ENCODE measurements at places on chromosomes 12 and 14.

- DNase-seq = no peak
Observed at GRCh38 chr12:33116284-33116683, 219.7 kb upstream of the PKP2 start.

- DNase-seq = no peak
Observed at GRCh38 chr12:102426599-102427542, 53.5 kb downstream of the IGF1 start.

GRCh38 chr12:32754111-32754510, 1.6 kb downstream of the YARS2 start:
- DNase-seq = no peak

GRCh38 chr12:13135371-13136178, 32.1 kb upstream of the GSG1 start:
- DNase-seq = no peak

DNA sequence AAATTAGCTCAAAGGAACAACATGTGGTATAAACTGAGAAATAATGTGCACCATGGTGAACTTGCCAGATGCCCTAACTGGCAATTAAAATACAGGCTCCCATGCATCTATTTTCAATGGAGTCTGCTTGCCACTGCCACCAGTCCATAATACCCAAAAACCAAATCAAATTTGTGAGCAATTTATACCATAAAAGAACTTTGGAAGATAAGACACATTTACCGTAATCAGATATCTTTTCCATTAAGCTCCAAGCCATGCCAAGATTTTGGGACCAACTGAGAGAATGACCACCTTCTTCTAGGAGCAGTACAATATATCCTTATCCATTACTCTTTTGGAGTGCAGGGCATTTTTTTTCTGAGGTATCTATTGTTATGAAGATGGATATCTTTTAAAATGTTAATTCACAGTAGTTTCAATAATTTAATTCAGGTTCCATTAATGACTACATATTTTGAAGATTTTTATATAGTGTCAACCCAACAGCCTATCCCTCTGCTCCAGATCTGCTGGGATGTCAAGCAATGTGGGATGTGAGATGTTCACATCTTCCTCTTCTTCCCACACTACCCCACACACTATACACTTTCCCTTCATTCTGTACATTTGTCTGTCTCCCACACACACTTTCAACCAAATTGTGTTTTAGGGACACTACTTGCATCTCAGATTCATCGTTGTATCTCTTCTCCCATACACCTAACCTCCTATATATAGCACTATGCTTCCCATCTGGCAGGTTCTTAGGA, 53.3 kb downstream of the KIF21A start:
- no peak for DNase-seq

DNA sequence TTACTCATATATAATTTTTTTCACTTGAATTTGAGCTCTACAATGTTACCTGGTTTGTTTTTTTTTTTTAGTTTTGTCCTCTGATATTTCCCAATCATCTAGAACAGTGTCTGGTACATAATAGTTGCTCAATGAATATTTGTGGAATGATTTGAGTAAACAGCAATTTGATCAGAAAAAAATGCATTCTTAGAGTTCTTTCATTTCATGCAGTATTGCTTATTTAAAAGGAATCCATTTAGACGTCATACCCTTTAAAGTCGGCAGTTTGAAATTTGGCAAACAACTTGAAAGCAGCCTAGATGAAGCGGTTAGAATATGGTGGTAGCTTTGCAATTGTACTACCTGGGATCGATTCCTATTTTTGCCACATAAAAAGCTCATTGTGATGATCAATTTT, 140.0 kb downstream of the PDE3A start:
- no peak for DNase-seq

- peak; percentile 9 for DNase-seq
Observed at GRCh38 chr12:27780612-27781408, 774 bp upstream of the MANSC4 start.

- DNase-seq = no peak
Observed at GRCh38 chr14:38211255-38211735, 3.6 kb downstream of the SSTR1 start.

- no peak for DNase-seq
Observed at GRCh38 chr14:39956372-39956771, 524.1 kb upstream of the FBXO33 start.

GRCh38 chr12:46546634-46547273, 174.2 kb upstream of the SLC38A2 start:
- no peak for DNase-seq

DNA sequence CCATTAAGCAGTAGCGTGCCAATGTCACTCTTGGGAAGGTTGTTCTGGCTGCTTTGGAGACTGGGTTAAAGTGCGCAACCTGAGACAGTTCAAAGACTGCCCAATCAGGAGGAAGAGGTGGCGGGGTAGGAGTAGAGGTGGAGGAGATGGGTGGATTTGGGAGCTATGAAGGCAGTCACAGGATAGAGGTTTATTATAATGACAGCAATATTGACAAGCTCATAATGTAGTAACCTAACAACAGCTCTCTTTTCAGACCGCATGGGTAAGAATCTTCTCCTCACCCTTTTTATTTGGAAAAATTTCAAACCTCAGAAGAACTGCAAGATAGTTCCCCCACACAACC, 5.3 kb upstream of the PSMD9 start:
- no peak for DNase-seq

- peak; percentile 64 for DNase-seq
Observed at GRCh38 chr14:100285021-100285912, 21.0 kb downstream of the SLC25A29 start.

DNA sequence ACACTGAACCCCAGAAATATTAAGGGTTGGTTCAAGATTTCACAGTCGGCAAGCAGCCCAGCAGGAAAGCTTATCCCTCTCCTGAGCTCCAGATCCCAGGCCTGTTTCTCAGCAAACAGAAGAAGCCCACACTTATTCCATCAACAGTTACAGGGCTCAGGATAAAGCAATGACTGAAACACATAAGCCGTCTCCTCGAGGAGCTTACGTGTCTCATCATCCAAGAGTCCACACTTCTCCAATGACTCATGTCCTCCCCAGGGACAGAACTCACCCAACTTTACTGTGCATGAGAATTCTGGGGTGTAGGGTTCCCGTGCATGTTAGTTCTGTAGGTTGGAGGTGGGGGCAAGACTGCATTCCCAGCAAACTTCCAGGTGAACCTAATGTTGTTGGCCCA, 31.2 kb downstream of the GSC start:
- no peak for DNase-seq

- no peak for DNase-seq
Observed at GRCh38 chr14:104931771-104932675, 7.3 kb downstream of the PLD4 start.

DNA sequence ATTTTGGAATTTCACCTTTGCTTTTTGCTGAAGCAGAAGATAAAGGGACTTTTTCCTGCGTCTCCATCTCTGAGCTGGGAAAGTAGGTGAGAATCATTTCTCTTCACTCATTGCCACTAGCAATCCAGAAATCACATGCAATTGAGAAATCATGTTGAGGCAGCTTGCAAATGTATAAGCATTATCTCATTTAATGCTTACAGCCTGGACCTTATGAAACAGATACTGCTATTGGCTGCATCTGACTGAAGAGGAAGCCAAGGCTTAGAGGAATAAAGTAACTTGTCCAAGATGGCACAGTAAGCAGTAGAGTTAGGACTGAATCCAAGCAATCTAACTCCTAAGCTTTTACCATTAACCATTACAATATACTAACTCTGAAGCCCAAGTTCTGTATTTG, 122.4 kb downstream of the FIGNL2 start:
- no peak for DNase-seq

DNA sequence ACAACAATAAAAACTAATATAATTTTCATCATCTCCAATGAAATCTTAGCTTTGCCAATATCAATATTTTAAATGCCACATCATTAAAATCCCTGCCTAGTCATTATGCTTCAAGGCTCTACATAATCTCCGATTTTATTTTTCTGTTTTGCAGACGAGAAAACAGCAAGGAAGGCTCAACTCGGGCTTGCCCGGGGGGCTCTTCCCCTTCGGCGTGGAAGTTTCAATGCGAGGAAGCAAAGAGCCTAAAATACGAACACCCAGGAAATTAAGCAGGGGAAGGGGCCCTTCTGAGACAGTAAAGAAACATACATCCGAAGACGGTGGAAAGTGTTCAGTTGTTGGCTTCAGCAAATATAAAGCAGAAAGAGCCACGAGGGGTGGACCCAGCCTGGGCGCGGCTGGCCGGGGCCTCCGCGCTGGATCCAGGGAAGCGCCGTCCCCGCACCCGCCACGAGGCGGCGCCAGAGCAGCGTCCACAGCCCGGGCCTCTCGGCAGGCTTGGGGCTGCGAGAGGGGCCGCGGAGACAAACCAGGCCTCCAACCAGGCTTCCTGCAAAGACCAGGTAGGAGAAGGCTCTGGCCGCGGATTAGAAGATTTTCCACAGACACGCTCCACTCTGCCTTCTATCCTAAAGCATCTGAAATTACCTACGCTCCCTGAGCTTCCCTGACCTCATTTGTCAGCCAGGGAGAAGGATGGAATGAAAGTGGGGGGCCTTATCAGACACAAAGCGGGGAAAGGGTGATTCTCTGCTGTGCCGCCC, 77.2 kb downstream of the SERPINA3 start:
- DNase-seq = no peak

DNA sequence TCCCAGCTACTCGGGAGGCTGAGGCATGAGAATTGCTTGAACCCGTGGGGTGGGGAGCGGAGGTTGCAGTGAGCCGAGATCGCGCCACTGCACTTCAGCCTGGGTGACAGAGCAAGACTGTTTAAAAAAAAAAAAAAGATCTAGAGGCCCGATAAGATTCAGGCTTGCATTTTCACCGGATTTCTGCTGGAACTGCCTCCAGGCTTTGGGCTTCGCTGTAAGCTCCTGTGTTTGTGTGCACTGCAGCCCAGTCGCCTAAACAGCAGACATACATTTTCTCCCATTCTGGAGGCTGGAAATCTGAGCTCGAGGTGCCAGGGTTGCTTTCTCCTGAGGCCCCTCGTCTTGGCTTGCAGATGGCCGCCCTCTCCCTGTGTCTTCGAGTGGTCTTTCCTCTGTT, 12.2 kb downstream of the BRI3BP start:
- no peak for DNase-seq

DNA sequence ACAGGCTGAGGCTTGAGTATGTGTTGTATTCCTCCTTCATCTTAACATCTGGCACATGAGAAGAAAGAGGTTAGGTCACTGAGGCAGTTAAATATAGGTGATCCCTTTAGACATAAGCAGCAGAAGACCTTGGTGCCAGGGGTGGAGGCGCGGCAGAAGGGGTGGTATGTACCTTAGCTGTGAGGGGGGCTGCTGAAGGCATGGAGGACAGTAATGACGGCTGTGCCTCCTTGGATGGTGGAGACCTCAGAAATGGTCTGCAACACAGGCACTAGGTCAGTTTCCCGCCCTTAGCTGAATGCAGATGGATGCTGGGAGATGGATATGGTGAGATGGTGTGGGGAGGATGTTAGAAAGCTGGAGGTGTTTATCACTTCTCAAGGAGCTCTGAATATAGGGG, 1.5 kb upstream of the PNMA1 start:
- no peak for DNase-seq

DNA sequence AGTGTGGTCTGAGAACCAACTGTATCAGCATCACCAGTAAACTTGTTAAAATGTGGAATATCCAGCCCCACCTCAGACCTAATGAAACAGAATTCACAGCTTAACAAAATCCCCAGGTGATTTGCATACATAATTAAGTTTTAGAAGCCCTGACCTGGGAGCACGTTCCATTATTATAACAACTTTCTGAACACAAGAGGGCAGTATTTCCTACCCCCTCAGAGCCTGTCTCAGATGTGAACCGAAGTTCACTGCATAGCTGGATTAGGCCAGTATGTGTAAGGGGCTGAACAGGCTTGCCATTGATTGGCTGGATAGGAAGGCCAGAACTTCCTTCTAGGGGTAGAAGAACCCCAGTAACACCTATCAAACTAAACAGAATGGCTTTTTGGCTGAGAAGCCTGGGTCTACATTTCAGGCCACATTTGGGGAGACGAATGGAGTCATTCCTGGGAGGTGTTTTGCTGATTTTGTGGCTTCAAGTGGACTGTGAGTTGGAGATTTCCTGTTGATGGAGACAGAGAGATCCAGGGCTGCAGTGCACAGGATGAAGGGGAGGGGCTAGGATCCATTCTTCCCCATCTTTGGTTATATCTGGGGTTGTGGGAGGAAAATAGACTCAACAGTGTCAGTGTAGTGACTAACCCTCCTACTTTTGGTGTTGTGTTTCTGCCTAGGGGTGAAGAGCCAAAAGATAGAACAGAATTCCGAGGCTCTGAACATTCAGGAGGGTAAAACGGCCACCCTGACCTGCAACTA, 94.7 kb upstream of the OR4E1 start:
- DNase-seq = peak; percentile 40

DNA sequence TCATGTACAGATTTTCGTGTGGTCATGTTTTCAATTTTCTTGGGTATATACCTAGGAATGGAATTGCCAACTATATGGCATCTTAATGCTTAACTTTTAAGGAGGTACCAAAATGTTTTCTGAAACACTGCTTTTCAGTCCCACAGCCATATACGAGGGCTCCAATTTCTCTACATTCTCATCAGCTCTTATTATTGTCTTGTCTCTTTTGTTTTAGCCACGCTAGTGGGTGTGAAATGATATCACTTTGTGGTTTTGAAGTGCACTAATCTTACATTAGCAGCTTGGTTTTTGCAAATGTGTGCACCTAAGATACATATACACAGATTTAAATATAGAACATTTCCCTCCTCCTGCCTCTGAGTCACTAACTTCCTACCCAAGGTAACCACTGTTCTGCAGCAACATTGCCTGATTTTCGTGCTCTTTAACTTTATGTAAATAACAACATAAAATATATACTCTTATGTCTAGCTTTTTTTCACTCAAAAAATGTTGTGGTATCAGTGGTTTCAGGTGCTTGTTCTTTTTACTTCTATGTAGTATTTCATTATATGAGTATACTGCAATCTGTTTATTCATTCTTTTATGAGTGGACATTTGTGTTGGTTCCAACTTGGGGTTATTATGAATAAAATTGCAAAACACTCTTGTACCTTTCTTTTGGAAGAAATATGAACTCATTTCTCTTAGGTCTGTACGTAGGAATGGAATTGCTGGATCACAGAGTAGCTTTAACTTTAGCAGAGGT, 73.1 kb downstream of the ZFP36L1 start:
- peak; percentile 65 for DNase-seq

- no peak for DNase-seq
Observed at GRCh38 chr12:14769466-14769968, 33.8 kb downstream of the WBP11 start.

GRCh38 chr12:23816394-23816851, 133.0 kb downstream of the SOX5 start:
- no peak for DNase-seq

- DNase-seq = no peak
Observed at GRCh38 chr12:31298515-31298910, 27.4 kb downstream of the SINHCAF start.

GRCh38 chr12:81991868-81992267, 232.7 kb upstream of the PPFIA2 start:
- no peak for DNase-seq

Measured in CD4-positive, alpha-beta T cell treated with Interleukin-6 at 100 ng/mL for 8 hours (primary cell).